ENCODE measurements at places on chromosomes 6 and 20.

- no peak for DNase-seq
These were observed 12.1 kb upstream of the NFATC2 start for GRCh38 chr20:51554538-51555165.

- DNase-seq = no peak
These were observed 30.8 kb downstream of the CLIC5 start for GRCh38 chr6:45984788-45985425.

DNA sequence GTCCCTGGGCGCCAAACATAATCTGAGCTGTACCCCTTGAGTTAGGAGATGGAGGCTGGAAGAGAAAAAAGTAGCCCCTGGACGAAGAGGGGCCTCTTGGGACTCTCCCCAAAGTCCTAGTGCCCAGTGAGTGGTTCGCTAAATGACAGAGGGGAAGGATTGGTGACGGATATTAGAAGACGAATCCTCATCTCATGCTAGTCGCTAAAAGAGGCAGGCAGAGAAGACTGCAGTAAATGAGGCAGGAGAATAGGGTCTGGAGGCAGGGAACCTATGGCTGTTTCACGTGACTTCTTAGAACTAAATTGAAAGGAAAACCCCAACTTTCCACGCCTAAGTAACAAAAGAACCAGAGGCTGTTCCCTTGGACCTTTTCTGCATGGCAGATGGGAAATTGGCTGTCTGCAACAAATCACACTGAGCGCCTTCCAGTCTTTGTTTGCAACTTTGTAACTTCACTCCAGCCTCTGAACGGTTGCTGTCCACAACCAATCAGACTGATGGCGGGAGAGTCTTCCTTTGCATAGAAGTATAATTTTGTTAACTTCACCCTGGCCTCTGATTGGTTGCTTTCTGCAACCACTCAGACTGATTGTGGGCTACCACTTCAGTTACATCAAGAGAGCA, 731 bp upstream of the RBL1 start:
- DNase-seq = no peak

- DNase-seq = no peak
These were observed 158.6 kb downstream of the RPS12 start for GRCh38 chr6:132972971-132973370.
